CD4-positive, alpha-beta T cell treated with Interleukin-17A for 1 hour (primary cell): ENCODE measurements at places on chromosomes 12 and 14.

DNA sequence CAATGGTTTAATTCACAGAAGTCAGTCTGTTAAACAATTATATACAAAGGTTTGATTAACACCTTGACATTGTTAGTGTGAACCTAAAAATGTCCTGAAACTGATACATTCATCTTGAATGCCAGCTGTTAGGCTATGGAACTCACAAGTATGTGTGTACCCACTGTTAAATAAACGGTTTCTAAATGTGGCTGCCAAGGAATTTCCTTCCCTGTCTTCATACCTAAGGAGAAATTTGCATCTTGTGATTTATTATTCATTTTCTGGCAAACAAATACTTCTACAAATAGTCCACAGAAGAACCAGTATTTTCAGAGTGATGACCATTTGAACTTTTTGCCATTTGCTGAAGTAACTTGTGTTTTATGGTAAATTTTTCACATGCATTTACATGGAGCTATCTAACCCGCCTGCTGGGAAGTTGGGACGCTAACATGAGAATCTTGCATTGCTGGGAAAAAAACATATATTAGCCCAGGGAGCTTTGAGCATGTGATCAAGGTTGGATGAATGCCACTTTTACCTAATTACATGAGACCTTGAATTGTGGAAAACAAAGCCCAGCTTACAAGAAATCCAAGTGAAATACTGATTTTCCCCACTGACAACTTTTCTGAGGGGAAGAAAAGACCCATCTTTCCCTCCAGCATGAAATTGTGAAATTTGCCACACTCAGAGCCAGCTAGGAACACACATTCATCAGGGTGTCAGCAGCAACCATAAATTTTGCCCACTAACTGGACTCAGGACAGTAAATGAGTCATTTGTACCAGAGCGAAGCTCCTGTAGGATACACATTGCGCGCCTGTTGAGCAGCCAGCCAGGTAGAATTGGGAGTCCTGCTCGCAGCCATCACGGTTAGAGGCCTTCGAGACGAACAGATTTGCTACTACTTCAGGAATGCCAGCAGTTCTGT lies 118.0 kb downstream of the KICS2 start:
- no peak for DNase-seq

DNA sequence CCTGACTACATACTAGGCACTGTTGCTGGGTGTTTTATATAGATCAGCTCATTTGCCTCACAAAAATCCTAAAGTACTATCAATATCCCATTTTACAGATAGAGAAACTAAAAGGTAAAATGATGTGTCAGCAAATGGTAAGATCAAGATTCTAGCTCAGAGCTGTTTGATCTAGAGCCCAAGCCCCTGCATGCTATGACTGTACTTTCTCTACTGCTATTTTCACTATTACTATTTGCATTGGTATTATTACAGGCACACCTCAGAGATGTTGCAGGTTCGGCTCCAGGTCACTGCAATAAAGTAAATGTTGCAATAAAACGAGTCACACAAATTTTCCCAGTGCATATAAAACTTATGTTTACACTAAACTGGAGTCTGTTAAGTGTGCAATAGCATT lies 10.9 kb downstream of the ISCU start:
- DNase-seq: no peak

DNA sequence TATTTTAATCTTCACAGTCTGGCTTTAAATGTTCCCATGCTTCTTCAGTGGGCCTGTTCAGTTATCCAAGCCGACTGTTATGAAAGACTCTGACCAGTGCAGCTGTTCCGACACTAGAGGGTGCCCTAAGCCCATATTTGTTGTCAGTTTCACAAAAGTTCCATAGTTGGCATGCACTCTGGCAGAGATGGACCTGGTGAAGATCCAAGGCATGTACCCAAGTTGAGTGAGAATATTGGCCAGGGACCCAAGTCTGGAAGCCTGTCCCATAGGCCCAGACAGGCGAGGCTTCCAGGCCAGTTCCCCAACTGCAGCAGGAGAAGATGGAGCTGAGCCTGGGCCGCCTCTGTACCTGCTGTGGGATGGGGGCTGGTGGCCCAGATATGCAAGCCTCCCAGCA lies 27.4 kb upstream of the GUCY2C start:
- peak; percentile 75 for DNase-seq

GRCh38 chr12:132904718-132905328 lies 17.4 kb upstream of the CHFR start:
- peak; percentile 89 for DNase-seq

- no peak for DNase-seq
These were observed 956.0 kb upstream of the NOVA1 start for GRCh38 chr14:27553790-27554189.

DNA sequence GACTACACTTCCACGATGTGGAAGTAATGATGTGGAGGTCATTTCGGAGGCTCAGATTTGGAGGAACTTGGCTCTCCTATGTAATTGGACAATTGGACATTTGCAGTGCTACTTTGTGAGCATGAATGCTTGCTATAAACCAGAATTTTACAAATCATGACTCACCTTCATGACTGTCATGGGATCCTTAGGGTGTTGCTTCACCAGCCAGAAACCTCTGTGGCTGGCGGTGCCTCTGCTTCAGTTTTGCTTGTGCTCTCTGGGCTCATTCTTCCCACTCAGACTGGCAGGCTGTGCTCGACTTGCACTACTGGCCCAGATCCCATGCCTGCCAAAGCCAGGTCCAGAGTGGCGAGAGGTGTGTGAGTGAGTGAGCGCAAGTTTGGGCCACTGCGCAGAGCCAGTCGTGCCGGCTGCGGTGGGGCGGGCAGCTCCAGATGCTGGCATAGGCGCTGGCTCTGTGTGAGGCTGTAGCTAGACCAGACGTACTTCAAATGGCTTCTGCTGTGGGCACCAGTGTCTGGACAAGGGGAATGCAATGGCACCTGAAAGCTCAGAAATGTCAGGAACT lies 387.8 kb downstream of the AEBP2 start:
- DNase-seq: no peak

DNA sequence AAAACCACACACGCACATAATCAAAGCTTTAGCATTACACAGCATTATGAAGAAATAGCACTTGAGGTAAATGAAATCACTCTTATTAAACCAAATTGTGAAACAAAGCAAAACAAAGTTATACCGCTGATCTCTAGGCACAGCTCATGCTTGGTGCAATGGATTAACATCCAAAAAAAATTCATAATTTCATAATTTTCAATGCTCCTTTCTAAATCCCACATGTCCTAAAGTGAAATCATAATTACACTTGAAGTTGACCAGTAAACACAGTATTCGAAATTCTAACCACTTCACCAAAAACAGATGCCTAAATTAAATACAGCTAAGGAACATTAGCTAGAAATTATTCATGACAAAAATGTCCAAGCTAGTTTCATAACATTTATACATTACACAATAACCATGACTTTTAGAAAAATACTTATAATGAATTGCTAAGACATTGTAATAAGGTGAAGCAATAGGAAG lies 1.5 kb downstream of the MLH3 start:
- no peak for DNase-seq

GRCh38 chr12:131032082-131032750 lies 78.5 kb downstream of the ADGRD1 start:
- DNase-seq: no peak

DNA sequence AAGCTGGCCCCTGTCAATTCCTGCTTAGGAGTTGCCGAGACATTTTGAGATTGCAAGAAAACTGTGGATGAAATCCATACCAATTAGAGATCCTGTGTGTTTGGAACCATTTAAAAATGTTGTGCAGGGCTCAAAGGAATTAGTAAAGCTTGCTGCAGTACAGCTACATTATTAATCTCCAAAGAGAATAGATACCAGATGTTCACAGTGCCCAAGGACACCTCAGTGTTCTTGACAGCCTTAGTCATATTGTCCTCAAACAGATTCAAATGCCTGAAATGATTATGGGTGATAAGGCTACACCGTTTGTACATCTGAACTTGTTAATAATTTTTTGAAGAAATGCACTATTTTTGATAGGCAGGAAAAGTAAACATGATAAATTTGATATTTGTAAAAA lies 164.6 kb downstream of the MSRB3 start:
- no peak for DNase-seq

DNA sequence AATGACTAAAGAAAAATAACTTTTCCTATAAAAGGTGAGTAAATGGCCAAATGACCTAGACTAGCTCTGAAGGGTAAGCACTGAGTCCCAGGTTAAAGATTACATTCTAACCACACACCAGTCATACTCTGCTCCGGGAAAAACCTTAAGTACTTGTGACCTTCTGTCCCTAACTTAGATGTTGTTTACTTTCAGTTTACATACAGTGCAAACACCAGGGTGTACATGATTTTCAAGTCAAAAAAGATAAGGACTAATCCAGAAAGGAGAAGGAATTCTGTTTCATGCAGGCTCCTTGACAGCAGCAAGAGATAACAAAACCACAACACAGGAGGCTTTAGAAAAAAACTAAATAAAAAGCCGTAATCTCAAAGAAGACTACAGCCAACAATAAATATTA lies 174.2 kb downstream of the PPM1H start:
- no peak for DNase-seq

DNA sequence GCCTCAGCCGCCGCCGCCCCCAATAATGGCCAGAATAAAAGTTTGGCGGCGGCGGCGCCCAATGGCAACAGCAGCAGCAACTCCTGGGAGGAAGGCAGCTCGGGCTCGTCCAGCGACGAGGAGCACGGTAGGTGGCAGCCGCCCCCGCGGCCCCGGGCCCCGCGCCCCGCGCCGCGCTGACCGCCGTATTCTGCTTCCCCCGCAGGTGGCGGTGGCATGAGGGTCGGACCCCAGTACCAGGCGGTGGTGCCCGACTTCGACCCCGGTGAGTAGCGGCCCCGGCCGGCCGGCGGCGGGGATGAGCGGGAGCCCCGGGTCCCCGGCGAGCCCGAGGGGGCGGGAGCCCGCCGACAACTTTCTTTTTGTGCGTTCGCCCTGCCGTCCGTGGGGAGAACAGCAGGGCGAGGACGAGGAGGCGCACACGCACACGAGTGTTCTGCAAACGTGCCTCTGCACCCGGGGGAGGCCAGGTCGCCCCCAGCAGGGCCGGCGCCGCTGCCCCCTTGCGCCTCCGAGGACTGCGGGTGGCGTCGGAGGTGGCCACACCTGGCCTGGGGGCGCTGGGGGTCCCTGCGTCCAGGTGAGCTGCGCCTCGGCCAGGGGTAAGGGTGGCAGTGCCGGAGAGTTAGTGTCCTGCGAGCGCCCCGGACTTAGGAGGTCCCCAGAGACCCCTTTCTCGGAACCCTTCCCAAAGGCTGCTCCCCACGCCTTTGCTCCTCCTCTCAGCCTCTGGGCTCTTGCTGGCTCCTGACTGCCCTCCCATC lies 794 bp downstream of the RCOR1 start:
- peak; percentile 64 for DNase-seq

- no peak for DNase-seq
These were observed 78.4 kb upstream of the EEA1 start for GRCh38 chr12:93007544-93007943.

GRCh38 chr12:65775720-65776119 lies 48.6 kb upstream of the HMGA2 start:
- no peak for DNase-seq

- DNase-seq: peak; percentile 89
These were observed 6.2 kb downstream of the MAP3K12 start for GRCh38 chr12:53492830-53493609.

DNA sequence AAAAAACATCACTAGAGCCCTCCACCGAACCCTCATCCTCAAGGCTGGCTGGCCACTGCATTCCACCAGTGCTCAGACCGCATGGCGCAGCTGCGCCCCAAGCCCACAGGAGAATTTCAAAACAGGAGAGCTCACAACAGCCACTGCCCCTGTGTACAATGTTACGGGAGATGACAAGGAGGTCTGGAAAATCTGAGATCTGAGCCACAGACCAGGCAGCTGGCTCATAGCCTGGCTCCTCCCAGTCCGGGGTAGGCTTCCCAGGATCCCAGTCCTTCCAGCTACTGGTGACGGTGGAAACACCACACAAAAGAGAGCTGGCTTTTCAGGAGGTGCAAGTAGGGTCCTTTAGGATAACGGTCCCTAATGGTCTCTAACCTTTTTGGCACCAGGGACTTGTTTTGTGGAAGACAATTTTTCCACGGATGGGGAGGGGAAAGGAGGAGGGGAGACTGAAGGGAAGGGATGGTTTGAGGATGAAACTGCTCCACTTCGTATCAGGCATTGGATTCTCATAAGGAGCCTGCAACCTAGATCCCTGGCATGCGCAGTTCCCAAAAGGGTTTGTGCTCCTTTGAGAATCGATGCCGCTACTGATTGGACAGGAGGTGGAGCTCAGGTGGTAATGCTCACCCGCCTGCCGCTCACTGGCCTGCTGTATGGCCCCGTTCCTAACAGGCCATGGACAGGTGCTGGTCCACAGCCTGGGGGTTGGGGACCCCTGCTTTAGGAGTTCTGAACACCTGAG lies 23.0 kb upstream of the NRDE2 start:
- DNase-seq: no peak

DNA sequence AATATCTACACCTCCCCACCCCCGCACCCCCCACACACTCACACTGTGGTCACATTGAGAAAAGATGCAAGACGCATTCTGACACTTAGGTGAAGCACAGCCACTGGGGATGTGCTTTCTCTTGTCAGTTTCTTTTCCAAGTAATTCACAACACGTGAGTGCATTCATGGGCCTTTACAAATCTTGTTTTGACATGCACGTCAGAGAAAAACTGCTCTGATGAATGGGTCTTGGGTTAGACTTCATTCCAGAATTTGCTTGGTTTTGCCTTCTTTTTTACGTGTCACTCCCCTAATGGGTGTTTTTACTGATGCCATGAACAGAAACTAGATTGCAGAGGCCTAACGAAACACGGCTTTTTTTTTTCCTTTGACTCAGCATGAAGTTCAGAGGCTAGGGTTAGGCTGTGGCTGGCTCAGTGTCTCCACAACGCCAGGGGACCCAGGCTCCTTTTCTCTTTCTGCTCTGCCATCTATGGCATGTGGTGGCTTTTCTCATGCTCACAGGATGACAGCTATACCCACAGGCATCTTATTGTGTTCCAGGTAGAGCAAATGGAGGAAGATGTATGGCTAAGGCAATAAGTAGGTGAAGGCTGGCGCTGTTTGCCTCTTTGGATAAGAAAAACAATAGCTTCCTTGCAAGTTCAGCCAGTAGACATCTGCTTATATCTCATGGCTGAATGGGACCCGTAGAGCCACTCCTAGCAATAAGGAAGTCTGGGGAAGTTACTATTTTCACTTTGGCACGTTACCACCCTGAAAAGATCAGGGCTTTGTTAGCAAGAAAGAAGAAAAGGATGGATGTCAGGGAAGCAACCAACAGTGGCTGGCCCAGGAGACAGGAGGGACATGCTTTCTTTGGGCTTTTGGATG lies 253.3 kb downstream of the SLC15A4 start:
- DNase-seq: peak; percentile 40
